ENCODE measurements at places on chromosomes 11 and 22.

GRCh38 chr11:114846416-114846791, 168.1 kb downstream of the NXPE2 start:
- no peak for DNase-seq

GRCh38 chr11:36356201-36356600, 60.1 kb downstream of the PRR5L start:
- DNase-seq, result no peak

DNA sequence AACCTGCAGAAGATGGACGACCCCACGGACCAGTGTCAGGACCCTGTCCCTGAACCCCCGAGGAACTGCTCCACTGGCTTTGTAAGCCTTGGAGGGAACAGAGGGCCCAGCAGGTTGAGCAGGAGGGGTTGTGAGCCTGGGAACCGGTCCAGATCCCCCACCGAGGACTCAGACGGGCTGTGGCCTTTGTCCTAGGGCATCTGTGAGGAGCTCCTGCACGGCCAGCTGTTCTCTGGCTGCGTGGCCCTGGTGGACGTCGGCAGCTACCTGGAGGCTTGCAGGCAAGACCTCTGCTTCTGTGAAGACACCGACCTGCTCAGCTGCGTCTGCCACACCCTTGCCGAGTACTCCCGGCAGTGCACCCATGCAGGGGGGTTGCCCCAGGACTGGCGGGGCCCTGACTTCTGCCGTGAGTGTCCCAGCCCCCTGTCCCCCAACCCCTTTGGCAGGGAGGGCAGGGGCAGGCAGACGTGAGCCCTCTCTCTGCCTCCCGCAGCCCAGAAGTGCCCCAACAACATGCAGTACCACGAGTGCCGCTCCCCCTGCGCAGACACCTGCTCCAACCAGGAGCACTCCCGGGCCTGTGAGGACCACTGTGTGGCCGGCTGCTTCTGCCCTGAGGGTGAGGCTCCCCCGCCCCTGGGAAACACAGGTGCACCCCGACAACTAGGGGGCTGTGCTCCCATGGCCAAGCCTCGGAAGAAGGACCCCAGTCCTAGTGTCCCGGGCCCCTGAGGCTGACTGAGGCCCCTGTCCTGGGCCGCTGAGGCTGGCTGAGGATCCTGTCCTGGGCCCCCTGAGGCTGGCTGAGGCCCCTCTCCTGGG, 6.4 kb downstream of the MUC5AC start:
- no peak for DNase-seq

DNA sequence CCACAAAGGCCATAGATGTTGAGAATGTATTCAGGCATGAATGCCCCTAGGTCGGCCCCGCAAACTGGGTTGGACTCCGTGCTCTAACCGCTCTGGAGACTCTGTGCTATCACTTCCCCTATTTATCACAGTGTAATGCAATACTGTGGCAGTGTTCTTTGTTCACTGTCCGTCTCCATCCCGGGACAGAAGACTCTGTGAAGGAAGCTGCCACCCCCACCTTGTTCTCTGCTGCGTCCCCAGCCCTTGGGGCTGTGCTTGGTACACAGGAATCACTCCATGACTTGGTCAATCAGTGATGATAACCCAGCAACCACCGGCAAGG, 57.6 kb downstream of the TSPAN18 start:
- no peak for DNase-seq

DNA sequence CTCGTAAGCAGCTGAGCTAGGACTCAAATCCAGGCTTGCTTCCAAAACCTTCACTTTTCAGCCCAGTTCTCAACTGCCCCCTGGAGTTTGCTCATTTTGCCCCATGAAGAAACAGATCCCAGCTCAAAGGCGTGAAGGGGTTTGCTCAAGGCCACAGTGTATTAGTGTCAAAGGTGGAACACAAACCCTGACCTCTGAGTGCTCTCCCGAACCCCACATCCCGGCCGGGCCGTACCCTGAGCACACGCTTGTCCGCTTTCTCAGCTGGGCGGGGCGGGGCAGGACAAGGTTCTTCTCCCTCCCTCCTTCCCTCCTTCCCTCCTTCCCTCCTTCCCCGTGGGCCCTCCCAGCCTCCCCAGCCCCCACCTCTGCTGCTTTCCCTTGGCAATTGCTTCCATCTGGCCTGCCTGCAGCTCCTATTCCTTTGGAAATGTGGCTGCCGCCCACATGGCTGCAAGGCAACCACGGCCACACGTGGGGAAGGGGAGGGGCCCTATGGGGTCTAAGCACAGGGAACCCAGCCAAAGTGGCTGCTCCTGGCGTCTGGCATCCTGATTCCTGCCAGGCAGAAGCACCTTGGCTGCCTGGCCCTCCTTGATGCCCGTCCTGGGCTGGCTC, 4.1 kb downstream of the ST3GAL4 start:
- no peak for DNase-seq

- DNase-seq, result no peak
Observed at GRCh38 chr11:9765320-9766101, 101.6 kb downstream of the SWAP70 start.

DNA sequence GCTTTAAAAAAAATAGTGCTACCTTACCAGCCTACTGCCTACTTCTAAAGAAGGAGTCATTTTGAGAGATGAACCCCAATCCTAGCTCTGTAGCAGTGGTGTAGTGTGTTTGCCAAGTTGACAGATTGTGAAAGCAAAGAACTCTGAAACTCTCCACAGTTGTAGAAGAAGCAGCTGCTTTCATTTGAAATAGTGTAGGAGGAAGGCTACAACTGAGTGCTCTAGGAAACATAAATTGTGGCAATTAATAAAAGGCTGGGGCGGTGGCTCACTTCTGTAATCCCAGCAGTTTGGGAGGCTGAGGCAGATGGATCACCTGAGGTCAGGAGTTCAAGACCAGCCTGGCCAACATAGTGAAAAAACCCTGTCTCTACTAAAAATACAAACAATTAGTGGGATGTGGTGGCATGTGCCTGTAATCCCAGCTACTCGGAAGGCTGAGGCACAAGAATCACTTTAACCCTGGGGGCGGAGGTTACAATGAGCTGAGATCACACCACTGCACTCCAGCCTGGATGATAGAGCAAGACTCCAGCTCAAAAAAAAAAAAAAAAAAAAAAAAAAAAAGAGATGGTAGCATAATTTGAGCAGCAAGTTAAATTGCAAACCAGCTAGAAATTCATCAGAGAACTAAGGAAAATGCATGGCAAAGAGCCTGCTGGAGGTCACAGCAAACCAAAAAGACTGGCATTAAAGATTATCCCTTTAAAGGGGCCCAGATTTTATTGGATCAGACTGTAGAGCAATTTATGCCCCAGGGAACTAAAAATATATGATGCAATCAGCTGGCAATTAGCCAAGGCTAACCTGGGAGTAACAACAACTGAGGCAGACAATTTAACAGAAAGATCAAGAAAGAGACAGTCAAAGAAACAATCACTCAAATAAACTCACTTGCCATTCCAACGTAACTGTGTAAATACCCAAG, 112.6 kb downstream of the LUZP2 start:
- no peak for DNase-seq

GRCh38 chr11:16783321-16783801, 44.9 kb downstream of the C11orf58 start:
- no peak for DNase-seq
